ENCODE measurements at places on chromosomes 6 and 20. TPM values are rescaled to one million over a fixed set of nuclear protein-coding genes. Genes with fewer than 3 reads are reported as not detected.

The ZBTB46 gene
- 20.0 TPM for total RNA-seq

DNA sequence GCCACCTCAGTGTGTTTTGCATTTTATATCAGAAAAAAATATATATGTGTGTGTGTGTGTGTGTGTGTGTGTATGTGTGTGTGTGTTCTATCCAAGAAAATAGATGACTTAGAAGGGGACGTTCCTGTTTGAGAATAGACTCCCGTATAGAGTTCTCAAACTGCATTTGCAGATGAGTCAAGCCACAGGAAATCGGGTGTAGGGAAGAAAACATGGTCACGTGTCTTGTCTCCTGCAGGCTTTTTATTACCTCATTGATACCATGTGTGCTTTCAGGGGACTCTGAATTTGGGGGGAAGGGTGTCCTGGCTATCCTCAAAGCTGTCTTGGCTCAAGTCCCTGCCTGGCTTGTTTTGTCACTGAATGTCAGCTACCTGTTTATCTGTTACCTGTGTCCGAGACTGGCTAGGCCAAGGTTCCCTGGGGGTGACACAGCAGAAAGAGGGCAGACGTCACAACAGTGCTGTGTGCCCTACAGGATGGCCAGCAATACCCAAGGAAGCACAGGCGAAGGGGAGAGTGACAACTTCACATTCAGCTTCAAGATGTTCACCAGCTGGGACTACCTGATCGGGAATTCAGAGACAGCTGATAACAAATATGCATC, 55.7 kb upstream of the NOP56 start:
- no peak for DNase-seq

GRCh38 chr6:604579-604978, 52.3 kb downstream of the HUS1B start:
- no peak for DNase-seq

The NFATC2 gene
- total RNA-seq: 0.28 TPM

The PRND gene
- total RNA-seq: not detected

The MMS22L gene
- 17.1 TPM for total RNA-seq

The PNPLA1 gene
- total RNA-seq: not detected

DNA sequence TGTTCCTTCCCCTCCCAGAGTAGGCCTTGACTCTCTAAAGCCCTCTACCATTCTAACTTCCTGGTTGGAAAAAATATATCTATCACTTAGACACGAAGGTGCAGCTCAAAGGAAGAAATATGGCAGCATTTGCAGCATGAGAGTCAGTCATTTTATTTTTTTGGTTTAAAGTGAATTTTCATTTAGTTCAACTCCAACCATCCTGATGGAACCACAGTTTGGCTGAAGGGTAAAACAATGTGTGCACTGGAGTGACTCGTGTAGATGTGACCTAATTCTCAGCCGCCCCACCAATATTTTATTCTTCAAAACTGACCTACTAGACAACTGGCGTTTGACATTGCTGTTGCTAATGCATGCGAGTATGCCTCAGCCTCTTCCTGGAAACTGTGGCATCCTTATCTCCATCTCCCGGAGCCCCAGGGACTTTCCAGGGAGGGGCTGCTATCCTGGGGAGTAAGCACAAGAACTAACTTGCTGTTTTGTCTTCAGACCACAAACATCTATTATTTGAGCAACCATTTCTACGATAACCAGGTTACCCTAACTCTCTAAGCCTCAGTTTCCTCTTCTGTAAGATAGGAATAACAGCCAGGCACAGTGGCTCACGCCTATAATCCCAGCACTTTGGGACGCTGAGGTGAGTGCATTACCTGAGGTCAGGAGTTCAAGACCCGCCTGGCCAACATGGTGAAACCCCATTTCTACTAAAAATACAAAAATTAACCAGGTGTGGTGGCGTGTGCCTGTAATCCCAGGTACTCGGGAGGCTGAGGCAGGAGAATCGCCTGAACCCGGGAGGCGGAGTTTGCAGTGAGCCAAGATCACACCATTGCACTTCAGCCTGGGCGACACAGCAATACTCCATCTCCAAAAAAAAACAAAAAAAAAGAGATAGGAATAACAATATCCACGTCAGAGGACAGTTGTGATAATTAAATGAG, 148.7 kb upstream of the JARID2 start:
- no peak for DNase-seq

GRCh38 chr20:48827855-48828733, at the start of gene PREX1:
Gene PREX1, minus strand, starts transcription at chr20:48827999. Its CDS starts 139 bp downstream, at chr20:48827860.
- DNase-seq: peak; percentile 99

The SLC16A10 gene
- 5.1 TPM for total RNA-seq

The BTNL2 gene
- not detected for total RNA-seq

The ERVFRD-1 gene
- total RNA-seq: not detected

The SHLD1 gene
- 2.0 TPM for total RNA-seq

The LY6G6D gene
- total RNA-seq: 2.8 TPM

The HM13 gene
- total RNA-seq: 63.9 TPM

The PCSK2 gene
- 0.10 TPM for total RNA-seq

The MTHFD1L gene
- total RNA-seq: 46.0 TPM

The FAM217A gene
- total RNA-seq: not detected

The LY6G5C gene
- total RNA-seq: 0.70 TPM

GRCh38 chr6:131349199-131349598, 213.9 kb downstream of the AKAP7 start:
- DNase-seq: no peak

Measured in H7 (cell line).